Inflammatory macrophage treated with lipopolysaccharide for 1 hour (primary cell): ENCODE measurements at places on chromosomes 5 and 9.

- DNase-seq = no peak
Observed at GRCh38 chr5:2746561-2747032, 4.9 kb downstream of the IRX2 start.

DNA sequence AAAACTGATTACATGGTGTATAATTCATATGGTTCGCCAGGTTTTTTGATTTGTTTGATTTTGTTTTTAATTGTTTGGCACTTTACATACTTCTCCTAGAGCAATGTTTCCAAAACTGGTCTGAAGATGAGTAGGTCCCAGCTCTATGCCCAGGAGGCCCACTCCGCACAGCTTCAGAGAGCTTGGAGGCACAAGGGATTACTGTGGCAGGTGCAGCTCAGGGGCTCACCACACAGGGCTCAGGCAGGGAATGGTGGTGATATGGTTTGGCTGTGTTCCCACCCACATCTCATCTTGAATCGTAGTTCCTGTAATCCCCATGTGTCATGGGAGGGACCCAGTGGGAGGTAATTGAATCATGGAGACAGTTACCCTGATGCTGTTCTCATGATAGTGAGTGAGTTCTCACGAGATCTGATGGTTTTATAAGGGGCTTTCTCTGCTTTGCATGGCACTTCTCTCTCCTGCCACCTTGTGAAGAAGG lies 296.6 kb downstream of the MED10 start:
- DNase-seq = no peak

DNA sequence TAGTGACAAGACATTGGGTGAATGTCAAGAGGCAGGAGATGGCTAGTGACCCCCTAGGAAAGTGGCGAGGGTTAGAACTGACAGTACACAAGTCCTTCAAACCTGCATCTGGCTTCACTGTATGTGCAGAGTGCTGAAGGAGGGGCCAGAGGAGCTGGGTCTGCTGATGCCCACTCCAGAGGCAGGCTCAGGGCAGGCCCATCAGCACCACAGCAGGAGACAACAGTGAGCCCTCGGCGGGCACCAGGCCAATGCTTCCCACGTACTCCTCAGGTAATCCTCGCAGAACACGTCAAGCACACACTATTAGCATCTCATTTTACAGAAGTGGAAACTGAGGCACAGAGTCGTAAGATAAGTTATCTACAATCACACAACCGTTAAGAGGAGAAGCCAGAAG lies 76.1 kb upstream of the SH3PXD2B start:
- no peak for DNase-seq

GRCh38 chr5:77876862-77877502 lies 100.8 kb upstream of the TBCA start:
- DNase-seq = peak; percentile 55

DNA sequence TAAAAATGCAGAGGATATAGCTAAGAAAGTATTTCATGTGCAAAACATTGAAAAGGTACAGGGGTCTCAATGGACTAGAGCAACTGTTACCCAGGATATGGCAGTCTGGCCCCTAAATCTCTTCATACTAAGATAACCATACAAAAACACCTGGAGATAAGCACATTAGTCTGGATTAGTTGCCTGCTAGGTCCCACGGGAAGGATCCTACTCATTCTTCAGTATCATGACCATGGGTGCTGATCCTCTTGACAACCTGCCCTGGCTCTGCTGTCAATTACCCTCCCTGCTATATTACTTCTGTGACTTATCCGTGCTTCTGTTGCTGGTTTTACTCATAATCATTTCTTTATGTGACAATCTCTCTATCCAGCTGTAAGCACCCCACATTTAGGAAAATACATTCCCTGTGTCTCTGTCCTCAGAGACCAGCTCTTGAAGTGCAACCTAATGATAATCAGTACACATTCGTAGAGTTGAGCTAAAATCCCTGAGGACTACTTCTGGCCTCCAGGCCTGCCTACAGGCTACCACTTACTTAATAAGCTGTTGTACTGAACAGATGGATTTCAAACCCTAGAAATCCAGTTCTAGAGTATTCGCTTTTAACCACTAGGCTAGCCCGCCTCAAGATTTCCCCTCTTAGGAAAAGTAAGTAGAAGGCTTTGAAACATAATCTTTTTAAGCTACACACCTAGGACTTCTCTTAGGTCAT lies 190.5 kb upstream of the OR13F1 start:
- DNase-seq = no peak

DNA sequence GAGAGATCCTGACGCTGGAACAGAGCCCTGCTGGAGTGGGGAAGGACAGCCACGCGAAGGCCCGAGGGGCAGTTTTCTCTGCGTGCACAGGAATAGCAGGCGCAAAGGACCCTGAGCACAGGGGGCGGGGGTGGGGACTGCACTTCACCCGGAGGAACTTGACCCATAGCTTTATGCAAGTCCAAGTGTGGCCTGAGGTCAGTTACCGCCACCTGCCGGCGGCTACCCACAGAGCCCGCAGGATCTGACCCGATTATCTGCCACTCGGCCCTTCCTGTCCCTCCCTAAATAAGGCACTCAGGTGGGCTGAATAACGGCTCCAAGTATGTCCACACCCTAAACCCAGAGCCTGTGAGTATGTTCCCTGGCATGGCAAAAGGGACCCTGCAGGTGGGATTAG lies 65.4 kb upstream of the FCN1 start:
- peak; percentile 21 for DNase-seq

DNA sequence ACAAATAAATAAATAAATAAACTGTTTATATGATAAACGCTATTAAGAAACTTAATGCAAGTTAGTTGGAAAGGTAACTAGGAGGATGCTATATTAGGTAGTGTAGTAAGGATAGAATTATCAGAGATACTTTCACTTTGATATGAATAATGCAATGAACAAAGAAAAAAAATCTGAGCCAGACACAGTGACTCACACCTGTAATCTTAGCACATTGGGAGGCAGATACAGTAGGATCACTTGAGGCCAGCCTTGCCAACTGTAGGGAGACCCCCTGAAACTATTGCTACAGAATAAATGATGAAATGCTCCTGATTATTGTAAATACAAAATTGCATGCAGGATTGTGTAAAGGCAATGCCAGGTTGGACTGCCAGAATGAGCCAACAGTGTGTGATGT lies 109.2 kb downstream of the ANXA2R start:
- no peak for DNase-seq

DNA sequence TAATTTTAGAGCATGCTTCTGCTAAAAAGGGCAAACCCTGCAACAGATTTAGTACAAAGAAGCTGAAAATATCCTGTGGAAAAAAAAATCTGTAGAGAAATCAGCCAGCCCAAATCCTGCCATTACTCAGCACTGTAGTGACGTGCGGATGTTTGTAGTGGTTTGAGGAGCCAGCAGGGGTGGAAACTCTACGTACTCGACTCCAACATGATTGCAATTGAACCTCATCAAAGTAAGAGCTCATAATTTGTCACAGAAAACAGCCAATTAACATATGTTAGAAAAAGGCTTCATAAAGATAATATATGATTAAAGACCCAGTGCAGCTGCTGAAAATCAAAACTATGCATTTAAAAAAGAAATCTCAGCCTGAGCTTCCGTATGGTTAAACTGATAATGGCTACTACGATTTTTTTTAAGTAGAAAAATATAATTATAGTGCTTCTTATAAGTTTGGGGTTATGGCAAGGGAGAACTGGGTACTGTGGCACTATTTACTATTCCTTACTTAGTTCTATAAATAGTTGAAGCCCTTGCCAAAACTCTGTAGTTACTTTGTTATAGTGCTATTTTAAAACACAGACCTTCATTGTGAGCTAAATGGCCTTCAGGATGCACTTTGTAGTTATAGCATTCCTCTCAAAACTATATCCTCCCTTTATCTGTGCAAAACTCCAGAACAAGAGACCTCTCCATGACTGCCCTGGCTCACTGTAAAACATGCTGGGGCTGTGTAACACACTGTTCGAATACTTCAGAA lies 49.4 kb downstream of the MEF2C start:
- DNase-seq = peak; percentile 24

- DNase-seq = no peak
Observed at GRCh38 chr9:72044095-72044494, 16.3 kb downstream of the C9orf57 start.

GRCh38 chr5:56639476-56639875 lies 175.9 kb upstream of the MAP3K1 start:
- DNase-seq = peak; percentile 25

DNA sequence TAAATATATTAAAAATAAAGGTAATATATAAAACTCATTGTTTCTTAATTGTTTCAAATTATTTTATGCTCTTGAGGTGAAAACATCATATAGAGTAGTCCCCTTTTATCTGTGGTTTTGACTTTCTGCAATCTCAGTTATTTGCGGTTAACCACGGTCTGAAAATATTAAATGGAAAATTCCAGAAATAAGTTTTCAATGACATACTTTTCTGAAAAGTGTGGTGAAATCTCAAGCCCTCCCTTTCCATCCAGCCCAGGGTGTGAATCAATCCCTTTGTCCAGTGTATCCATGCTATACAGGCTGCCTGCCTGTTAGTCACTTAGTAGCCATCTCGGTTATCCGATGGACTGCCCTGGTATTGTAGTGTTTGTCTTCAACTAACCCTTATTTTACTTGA lies 546.7 kb upstream of the DMAC1 start:
- no peak for DNase-seq
